ENCODE measurements at places on chromosomes 11 and 22. TPM values are rescaled to one million over a fixed set of nuclear protein-coding genes. Genes with fewer than 3 reads are reported as not detected.

DNA sequence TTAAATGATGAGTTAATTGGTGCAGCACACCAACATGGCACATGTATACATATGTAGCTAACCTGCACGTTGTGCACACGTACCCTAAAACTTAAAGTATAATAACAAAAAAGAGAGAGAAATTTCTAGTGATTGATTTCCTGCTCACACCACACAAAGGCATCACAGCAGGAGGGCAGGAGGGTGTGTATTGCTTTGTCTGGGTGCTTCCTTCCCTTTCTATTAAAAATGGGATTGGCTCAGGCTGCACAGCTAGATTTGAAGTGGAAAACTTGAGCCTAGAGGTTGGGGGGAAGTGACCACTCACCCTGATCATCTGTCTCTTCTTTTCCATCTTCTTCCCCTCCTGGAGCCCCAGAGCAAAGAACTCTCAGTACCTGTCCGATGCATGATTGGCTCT is 944 bp upstream of the SCGB1D2 start:
- no peak for DNase-seq

Gene SCGB2A2
- total RNA-seq = 0.48 TPM

- no peak for DNase-seq
Measured at GRCh38 chr11:126736682-126737572, 263.6 kb downstream of the KIRREL3 start.

Gene PATE4
- total RNA-seq = 5.3 TPM

GRCh38 chr11:120112174-120112796 is 25.6 kb downstream of the TRIM29 start:
- DNase-seq = no peak

Gene KCNJ1
- total RNA-seq = 2.6 TPM

Gene LRFN4
- 4.6 TPM for total RNA-seq

Gene LINC01488
- total RNA-seq = 0.96 TPM

Gene BIK
- not detected for total RNA-seq

- no peak for DNase-seq
Measured at GRCh38 chr11:131099746-131100145, 183.5 kb upstream of the SNX19 start.

- no peak for DNase-seq
Measured at GRCh38 chr11:41301023-41301422, 158.4 kb downstream of the LRRC4C start.

- no peak for DNase-seq
Measured at GRCh38 chr11:4890279-4890678, 8.6 kb downstream of the OR51T1 start.

All from umbilical cord (tissue), 2 donors.